ENCODE measurements at places on chromosomes 13 and 19.

- no peak for DNase-seq
Measured at GRCh38 chr13:98919566-98919965, 58.3 kb downstream of the DOCK9 start.

- DNase-seq = no peak
Measured at GRCh38 chr13:33744589-33745369, 73.2 kb upstream of the RFC3 start.

- DNase-seq = no peak
Measured at GRCh38 chr19:11018179-11018578, 57.3 kb downstream of the SMARCA4 start.

- DNase-seq = no peak
Measured at GRCh38 chr19:11236324-11237301, 2.8 kb upstream of the ANGPTL8 start.

DNA sequence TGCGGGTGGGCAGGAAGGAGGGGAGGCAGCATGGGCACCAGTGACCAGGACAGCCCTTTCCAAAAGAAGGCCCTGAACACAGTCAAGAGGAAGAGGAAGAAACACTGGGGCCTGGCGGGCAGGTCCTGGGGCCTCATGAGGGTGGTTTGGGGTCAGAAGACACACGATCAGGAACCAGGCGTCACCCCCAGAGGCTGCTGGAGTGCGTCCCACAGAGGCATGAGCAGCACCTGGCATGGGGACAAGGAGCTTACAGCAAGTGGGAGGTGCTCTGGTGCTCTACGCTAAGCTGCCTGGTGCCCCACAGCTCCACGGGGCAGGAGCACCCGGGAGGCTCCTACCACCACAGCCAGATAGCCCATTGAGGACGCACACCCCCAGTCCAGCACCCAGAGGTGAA lies 20.0 kb downstream of the ELL start:
- DNase-seq = no peak

GRCh38 chr13:44218501-44219240 lies 155.0 kb upstream of the SERP2 start:
- DNase-seq = no peak

- DNase-seq = no peak
Measured at GRCh38 chr19:15419413-15420025, 731 bp upstream of the AKAP8L start.

- DNase-seq = no peak
Measured at GRCh38 chr13:59700281-59700680, 463.4 kb downstream of the DIAPH3 start.

GRCh38 chr19:41546386-41546789 lies 29.6 kb upstream of the CEACAM21 start:
- DNase-seq = no peak

DNA sequence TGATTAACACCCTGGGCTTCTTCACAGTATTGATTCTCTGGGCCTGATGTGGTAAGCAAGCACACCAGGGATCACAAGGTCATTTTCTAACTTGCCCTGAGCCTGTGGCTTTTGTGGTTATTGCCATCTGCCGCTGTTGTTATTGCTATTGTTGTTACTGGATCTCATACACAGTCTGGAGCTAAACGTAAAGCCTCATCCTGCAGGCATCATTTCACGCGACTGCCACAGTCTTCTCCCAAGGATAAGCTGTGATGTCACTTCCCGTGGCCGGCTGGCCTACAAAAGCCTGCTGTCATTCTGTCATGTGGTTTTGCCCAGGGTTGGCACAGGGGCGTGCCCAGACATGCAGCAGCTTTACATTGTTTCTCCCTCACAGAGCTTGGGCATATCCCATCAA lies 154.0 kb upstream of the GPR12 start:
- DNase-seq = no peak

DNA sequence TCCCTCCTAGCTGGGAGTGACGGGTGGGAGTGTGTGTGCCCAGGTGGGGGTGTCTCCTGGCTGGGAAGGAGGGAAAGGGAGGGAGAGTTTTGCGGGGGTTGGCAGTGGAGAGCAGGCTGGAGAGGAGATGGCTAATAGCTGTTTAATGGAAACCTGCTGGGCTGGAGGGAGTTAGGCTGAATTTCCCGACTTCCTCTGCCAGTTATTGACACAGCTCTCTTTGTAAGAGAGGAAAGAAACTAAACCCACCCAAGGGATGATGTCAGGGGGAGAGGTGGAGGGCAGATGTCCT lies 10.2 kb upstream of the ILF3 start:
- DNase-seq = no peak

DNA sequence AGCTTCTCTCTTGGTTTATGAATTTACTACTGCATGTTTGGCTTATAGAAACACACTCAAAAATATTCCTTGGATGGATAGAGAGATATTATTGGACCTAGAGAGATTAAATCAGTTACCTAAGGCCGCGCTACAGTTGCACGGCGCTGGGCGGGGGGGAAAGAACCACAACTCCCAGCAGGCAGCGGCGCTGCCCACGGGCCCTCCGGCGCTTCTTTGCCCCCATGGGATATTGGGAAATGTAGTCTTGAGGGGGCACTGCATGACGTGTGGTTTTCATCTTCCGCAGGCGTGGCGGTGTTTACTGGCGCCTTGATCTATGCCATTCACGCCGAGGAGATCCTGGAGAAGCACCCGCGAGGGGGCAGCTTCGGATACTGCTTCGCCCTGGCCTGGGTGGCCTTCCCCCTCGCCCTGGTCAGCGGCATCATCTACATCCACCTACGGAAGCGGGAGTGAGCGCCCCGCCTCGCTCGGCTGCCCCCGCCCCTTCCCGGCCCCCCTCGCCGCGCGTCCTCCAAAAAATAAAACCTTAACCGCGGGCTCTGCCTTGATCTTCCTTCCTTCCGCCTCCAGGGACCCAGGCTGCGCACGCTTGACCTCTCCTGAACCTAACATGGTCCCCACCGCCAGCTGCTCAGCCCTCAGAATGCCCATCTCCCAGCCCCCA lies 4.8 kb downstream of the EMP3 start:
- DNase-seq = no peak

- DNase-seq = no peak
Measured at GRCh38 chr19:47157431-47158321, 27.0 kb downstream of the SAE1 start.

- no peak for DNase-seq
Measured at GRCh38 chr13:80814541-80814940, 473.6 kb upstream of the SPRY2 start.

DNA sequence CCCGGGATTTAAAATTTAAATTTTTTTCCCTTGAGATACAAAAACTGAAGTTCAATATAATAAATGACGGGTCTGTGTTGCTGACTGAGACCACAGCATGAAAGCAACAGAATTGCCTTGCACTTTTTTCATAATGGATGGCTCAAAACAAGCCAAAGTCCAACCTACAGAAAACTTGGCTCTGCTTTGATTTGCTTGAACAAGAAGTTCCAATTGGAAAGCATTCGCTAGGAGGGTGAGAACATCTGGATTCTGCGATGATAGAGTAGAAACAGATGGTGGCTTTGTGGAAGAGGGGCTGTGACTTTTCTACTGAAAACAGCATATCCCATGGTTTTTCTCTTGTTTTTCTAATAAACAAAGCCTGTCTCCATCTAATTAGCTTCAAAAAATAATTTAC lies 46.4 kb downstream of the THSD1 start:
- no peak for DNase-seq

DNA sequence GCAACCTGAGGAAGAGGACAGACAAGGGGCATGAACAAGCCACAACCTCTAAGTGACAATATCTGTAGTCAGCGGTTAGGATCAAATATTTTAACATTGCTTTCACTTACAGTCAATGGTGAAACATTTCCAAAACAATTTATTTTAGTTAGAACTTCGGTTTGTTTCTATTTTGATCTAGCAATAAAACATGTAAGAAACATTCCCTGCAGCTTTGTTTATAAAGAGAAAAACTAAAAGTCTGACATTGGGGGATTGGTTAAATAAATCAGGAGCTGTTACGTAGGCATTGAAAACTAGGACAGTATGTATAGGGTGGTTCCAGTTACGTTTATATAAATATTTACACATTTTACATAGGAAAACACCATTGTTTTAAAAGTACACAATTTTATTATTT lies 3.4 kb downstream of the URI1 start:
- no peak for DNase-seq

- DNase-seq = no peak
Measured at GRCh38 chr13:114147803-114148520, 15.5 kb upstream of the RASA3 start.

- DNase-seq = no peak
Measured at GRCh38 chr13:25490236-25490635, 118.5 kb downstream of the ATP8A2 start.

- DNase-seq = no peak
Measured at GRCh38 chr13:22288496-22288895, 617.6 kb downstream of the FGF9 start.

- DNase-seq = no peak
Measured at GRCh38 chr13:22114630-22115311, 443.9 kb downstream of the FGF9 start.

- DNase-seq = no peak
Measured at GRCh38 chr13:34322014-34322742, 504.2 kb downstream of the RFC3 start.

GRCh38 chr13:110512198-110512740 lies 49.3 kb downstream of the RAB20 start:
- DNase-seq = no peak

GRCh38 chr13:34020388-34020787 lies 202.4 kb downstream of the RFC3 start:
- no peak for DNase-seq

DNA sequence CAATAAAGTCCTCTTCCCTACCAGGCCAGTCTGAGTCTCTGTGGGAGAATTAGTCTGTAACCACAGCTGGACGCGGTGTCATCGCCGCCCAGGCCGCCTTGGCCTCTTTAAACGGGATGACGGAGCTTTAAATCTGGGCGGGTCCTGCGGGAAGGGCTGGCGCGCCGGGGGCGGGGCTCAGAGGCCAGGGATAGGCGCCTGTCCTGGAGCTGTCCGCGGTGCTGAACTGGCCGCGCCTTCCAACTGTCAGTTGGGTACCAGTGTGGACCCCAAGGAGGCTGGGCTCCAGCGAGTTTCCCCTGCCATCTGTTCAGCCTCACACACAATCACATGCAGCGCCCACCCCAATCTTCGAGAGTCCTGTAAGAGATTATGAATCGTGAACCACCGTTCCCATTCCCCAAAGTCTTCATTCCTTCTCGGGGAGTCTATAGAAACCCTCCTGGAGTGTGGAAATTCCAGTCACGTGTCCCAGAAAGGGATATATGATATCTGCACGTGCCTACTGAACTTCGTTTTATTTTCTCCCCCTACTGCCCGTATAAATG lies 11.5 kb downstream of the APLP1 start:
- DNase-seq = no peak

- no peak for DNase-seq
Measured at GRCh38 chr13:110705356-110705825, 525 bp downstream of the CARS2 start.

- DNase-seq = no peak
Measured at GRCh38 chr13:27977476-27978300, 8.6 kb upstream of the CDX2 start.

DNA sequence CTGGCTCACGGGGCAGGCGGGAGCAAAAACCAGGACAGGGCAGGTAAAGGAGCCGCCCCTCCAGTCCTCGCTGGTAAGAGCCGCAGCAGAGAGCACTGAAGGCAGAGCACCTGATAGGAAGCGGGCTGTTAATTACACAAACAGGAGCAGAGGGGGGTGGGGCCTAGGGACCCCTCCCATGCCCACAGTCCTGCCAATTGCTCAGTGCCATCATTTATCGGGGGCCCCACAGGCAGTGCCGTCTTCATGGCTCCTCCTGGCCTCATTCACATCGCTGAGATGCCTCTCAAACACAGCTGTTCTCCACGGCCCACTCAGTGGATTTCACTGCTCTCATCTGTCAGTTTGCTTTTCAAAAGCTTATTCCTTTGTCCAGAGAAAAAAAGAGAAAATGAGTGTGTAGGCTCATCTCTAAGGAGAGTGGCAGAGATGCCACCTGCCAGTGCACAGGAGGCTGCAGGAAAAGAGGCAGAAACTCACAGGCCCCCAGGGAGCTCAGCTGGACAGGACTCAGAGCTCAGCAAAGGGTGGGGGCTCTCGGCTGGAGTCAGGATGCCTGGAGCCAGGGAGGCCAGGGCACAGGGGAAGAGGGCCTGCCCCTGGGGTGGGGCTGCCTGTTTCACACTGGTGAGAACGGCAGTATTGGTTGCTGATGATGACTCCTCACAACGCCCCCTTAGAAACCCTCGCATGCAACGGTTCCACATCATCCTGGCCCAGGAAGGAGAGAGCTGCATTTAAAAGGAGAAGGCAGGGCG lies 174.6 kb downstream of the COL4A1 start:
- DNase-seq = no peak

- DNase-seq = no peak
Measured at GRCh38 chr13:96181911-96182310, 92.0 kb downstream of the HS6ST3 start.

DNA sequence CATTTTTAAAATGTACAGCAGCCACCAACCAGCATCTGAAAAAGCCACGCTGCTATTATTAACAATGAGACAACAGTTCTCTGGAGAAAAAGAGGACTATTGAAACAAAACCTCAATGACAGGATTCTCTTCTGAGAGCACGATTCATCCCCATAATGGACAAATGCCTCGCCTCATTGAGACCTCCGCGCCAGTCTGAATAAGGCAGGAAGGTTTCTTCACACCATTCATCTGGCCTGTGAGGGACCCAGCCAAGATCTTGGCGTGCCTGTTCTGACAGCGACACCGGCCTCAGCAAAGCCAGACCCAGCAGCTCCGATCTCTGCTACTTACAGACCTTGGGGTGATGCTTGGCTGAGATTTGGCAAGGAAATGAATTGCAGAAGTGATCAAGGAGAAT lies 14.8 kb downstream of the SMIM7 start:
- DNase-seq = no peak

GRCh38 chr19:5001615-5002014 lies 32.7 kb downstream of the KDM4B start:
- DNase-seq = no peak

GRCh38 chr19:58578012-58578925 lies 5.1 kb upstream of the MZF1 start:
- DNase-seq = no peak

GRCh38 chr13:78046331-78046730 lies 127.7 kb upstream of the EDNRB start:
- no peak for DNase-seq

DNA sequence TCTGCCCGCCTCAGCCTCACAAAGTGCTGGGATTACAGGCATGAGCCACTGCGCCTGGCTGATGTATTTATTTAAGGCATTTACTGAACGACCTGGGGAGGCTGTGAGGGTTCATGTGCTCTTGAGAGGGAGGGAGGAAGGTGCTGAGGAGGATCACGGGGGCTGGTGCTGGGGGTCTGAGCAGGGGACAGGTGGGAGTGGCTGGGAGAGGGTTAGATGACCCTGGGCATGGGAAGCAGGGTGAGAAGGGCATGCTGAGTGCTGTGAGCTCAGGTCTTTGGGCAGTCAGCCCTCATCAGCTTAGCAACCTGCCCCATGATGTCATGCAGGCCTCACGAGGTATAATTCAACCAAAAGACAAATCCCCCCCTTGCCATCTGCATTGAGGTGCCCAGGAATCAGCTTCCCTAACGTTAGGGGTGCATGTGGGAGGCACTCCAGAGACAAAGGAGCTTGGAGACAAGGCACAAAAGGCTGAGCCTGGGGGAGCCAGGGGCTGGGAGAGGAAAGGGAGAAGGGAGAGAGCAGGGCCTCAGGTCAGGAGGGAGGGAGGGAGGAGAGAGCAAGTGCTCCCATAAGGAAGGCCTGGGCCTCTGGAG lies 36.4 kb downstream of the SUGP2 start:
- DNase-seq = no peak

- DNase-seq = no peak
Measured at GRCh38 chr13:104460554-104460953, 1394.3 kb upstream of the SLC10A2 start.
